EL (cell line): ENCODE measurements at places on chromosomes 12 and 14.

DNA sequence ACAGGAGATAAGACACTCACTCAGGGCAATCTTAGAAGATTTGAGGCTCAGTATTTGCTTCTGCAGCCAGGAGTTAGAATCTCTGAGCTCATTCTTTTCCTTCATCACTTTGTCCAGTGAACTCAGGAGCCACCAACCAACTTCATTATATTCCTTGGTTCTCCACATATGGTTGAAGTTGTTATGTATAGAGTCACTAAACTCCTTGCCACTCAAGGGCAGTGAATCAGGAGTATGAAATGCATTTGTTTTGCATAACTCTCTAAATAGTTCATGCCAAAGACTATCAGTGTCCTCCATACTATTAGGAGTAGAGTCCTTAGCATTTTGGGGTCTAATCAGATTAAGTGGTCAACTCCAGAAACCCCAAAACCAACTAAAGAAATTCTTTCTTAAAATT is 150.6 kb downstream of the CCDC59 start:
- no peak for DNase-seq

GRCh38 chr14:75445963-75446362 is 18.1 kb downstream of the JDP2 start:
- no peak for DNase-seq

- DNase-seq, result no peak
These were observed 597 bp upstream of the DYNC1H1 start for GRCh38 chr14:101963656-101964296.

- DNase-seq, result no peak
These were observed 6.8 kb downstream of the MMP17 start for GRCh38 chr12:131834798-131835615.

- DNase-seq, result no peak
These were observed 13.1 kb upstream of the LTA4H start for GRCh38 chr12:96048393-96048969.

DNA sequence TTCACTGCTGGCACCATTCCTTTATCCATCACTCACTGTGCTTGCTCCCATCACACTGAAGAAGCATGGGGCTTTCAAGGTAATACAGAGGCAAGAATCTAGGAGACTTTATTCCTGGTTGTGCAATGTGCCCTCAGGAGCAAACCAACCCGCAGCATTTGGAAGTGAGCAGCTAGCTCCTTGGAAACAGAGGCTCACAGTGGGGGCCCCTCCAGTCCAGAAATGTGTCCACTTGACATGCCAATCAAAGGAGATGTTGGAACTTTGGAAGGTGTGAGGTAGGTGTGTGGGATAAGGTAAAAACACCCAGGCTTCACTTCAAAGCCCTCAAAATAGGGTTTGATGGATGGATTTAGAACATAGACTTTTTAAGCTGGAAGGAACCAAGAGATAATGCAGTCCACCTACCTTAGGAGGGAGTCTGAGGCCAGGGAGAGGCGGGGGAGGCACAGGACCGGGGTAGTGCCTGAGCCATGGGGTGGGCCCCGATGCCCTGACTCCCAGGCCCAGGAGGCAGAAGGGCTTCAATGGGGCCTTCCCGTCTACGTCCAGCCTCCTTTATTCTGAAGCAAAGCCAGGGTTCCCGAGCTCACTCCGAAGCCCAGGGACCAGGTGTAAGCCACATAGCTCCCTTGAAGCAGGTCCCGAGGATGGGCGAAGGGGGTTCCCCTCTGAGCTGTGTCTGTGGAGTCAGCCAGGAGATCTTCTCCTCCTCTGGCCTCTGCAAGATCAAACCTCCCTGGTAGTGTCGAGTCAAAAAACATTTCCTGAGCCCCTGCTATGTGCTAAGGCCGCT is 17.6 kb upstream of the BCL11B start:
- no peak for DNase-seq

- no peak for DNase-seq
These were observed 209.5 kb upstream of the DIO3 start for GRCh38 chr14:101351769-101352168.

GRCh38 chr14:34713122-34713680 is 1.2 kb downstream of the CFL2 start:
- DNase-seq, result no peak

DNA sequence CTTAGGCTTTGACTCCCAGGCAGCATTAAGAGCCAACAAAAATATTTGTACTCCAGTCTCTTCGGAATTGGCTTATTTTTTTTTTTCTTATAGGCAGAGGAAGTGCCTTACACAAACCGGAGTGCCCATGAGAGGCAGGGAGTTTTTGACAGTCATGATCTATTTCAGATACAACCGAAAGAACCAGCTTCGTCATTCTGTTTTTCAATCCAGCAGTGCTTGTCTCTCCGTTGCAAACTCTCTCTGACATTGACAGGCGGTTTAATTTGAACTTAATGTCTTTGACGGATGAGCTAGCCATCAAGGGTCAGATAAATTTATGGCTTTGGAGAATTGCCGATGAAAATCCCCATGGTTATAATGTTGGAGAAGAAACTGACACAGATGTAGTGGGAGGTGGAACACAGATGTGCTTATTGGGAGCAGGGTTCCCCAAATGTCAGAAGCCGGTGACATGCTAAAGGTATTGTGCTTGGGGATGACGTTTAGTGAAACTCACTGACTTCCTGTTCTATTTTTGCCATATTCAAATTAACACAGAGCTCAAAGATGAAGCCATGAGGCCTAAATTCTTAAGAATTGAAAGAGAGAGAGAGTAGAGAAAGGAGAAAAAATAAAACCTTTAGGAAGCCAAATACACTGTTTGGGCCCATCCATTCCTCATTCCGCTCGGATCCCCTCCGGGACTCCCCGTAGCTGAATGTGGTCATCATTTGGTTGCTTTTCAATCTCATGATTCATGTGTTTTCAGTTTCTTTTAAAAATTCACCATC is 59.7 kb downstream of the PLXNC1 start:
- no peak for DNase-seq

- no peak for DNase-seq
These were observed 80.6 kb downstream of the NIN start for GRCh38 chr14:50750323-50750722.

DNA sequence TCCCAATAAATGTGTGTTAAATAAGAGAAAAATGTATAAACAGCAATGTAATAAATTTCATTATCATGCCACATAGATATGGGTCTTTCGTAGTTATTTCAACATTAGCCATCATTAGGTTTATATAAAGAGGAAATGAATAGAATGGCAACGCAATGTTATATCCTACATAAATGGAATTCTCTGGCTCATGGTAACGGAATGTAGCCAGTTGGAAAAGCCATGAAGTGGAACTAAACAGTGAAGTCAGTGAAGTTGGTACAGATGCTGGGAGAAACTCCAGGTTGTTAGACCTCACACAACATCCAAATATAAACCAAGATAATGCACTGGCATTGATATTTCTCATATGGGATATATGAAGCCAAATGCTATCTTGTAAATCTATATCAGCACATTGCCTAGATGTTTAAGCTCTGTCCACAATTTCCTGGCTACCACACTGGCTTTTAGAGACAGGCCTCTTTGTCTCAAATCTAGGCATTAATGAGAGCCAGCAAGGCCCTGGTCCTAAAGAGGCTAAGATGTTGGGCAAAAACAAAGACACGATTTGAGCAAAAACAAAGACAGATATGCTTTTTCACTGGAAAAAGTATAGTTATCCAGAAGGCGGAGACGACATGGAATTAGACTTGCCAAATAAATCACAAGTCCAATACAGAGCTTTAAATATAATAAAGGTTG is 861.0 kb downstream of the RPS29 start:
- DNase-seq, result no peak

DNA sequence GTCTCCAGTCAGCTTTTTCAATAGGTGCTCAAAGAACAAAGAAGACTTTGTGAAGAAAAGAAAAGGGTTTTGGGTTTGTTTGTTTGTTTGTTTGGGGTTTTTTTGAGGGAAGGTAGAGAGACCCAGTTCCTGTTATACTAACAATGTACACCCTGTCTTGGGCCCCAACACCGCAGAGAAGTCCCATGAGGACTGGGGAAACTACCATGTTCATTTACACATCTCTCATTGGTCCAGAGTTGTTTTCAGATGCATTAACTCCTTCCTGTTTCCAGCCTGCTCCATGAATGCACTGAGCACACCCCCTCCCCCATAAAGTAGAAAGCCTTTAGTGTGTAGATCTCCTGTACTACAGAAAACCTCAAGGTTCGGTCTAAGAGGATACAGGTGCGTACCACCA is 51.1 kb upstream of the SLC8A3 start:
- no peak for DNase-seq

- DNase-seq, result no peak
These were observed 28.8 kb upstream of the BEGAIN start for GRCh38 chr14:100615736-100616695.

- no peak for DNase-seq
These were observed 358.4 kb downstream of the DPF3 start for GRCh38 chr14:72535485-72535884.

- no peak for DNase-seq
These were observed 14.9 kb upstream of the SCAF11 start for GRCh38 chr12:46005151-46005797.

DNA sequence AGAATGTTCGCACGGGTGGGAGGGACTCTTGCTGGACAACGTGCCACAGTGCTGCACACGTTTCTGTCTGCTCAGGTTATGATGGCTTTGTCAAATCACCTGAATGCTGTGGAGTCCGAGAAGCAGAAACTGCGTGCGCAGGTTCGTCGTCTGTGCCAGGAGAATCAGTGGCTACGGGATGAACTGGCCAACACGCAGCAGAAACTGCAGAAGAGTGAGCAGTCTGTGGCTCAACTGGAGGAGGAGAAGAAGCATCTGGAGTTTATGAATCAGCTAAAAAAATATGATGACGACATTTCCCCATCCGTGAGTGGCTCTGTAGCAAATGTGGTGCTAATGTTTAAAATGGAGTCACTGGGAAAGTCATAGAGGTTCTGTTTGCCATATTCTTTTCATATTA is 28.5 kb downstream of the KLC1 start:
- peak; percentile 84 for DNase-seq

- DNase-seq, result no peak
These were observed 319.6 kb upstream of the E2F7 start for GRCh38 chr12:77384941-77385340.
